ENCODE measurements at places on chromosomes 3 and 15. TPM values are rescaled to one million over a fixed set of nuclear protein-coding genes. Genes with fewer than 3 reads are reported as not detected.

DNA sequence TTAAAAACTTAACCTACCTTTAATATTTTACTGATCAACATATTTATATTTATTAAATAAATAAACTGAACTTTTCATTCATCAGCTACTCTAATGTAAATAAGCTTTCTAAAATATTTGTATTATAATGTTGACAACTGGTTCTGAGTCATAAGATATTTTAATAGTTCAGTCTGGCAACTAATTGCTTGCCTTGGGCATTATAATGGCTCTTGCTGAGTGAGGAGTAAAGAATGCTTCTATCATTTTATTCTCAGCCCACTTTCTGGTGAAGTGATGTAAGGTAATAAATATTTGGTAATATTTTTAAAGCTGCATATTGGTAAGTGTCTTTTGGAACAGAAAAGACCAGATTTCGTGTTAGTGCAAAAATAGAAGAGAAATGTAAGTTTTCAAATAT, 81.5 kb downstream of the DIPK2A start:
- H3K27me3 ChIP-seq = no peaks in the 10 kb centered on the region
- no peaks in the 10 kb centered on the region for H3K36me3 ChIP-seq
- no peak overlapping the region for H3K4me3 ChIP-seq

DNA sequence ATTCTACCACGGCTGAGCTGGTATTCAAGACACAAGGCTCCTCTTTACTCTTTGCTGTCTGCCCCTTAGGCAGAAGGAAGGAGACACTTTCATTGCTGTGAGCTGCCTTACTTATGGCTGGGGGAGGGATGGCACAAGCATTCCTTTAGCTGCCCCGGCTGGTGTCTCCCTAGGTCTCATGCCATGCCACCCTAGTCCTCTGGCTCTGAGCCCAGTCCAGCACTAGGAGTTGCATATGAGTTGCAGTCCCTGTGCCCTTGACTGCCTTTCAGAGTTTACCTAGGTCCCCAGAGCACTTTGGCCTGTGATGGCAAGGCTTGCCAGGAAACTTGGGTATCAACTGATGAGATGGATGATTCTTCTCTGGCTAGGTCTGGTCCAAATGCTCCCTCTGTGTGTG, 296.4 kb downstream of the RBMS3 start:
- no peaks in the 10 kb centered on the region for H3K36me3 ChIP-seq
- H3K27ac ChIP-seq = no peak overlapping the region
- DNase-seq = no peak
- no peak overlapping the region for H3K4me3 ChIP-seq

DNA sequence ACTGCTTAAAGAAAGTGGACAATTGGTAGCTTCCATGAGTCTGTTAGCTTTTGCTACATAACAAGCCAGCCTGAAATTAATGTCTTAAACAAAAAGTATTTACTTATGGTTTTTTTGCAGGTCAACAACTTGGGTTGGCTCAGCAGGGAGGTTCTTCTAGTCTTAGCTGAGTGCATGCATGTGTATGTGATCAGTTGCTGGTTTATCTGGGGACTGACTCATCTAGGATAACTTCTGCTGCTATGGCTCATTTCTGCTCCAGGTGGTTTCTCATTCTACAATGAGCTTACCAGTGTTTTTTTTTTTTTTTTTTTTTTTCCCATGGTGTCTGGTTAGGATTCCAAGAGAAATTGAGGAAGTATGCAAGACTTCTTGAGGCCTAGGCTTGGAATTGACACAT, 244.7 kb downstream of the NSUN3 start:
- no peak for DNase-seq
- H3K27ac ChIP-seq = no peak overlapping the region
- H3K4me3 ChIP-seq = no peak overlapping the region

GRCh38 chr15:78104566-78105475, 12.5 kb downstream of the SH2D7 start:
- no peak for DNase-seq
- no peak overlapping the region for H3K4me3 ChIP-seq
- no peak overlapping the region for H3K27ac ChIP-seq
- H3K36me3 ChIP-seq = no peaks in the 10 kb centered on the region
- no peaks in the 10 kb centered on the region for H3K27me3 ChIP-seq

- no peak for DNase-seq
- H3K4me3 ChIP-seq = no peak overlapping the region
- H3K27me3 ChIP-seq = no peaks in the 10 kb centered on the region
- H3K4me1 ChIP-seq = no peaks in the 10 kb centered on the region
Observed at GRCh38 chr3:73653877-73654276, 29.1 kb upstream of the PDZRN3 start.

- no peaks in the 10 kb centered on the region for H3K27me3 ChIP-seq
- H3K27ac ChIP-seq = no peak overlapping the region
- no peak for DNase-seq
- H3K4me1 ChIP-seq = peaks cover 8% of the 10 kb centered on the region
- no peaks in the 10 kb centered on the region for H3K36me3 ChIP-seq
Observed at GRCh38 chr3:171768281-171768900, 41.9 kb downstream of the PLD1 start.

DNA sequence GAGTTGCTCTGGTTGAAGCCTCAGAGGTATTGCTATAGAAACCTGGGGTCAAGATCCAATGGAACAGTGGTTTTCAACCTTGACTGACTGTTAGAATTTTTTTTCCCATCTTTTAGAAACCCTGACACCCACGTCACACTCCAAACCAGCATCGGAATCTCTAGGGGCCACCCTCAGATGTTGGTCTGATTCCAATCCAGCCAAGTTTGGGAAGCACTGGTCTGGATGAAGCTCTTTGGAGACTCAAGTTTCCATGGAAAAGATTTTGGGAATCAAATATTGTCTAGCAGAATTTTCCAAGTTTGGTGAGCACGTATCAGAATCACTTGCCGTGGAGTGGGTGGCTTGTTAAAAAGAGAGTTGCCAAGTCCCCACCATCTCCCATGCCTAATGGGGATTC, 103.8 kb downstream of the THSD4 start:
- H3K27ac ChIP-seq = no peak overlapping the region
- no peaks in the 10 kb centered on the region for H3K27me3 ChIP-seq
- no peak overlapping the region for H3K4me3 ChIP-seq
- H3K4me1 ChIP-seq = no peaks in the 10 kb centered on the region
- no peaks in the 10 kb centered on the region for H3K36me3 ChIP-seq
- DNase-seq = no peak

- no peaks in the 10 kb centered on the region for H3K4me1 ChIP-seq
- DNase-seq = no peak
- H3K4me3 ChIP-seq = no peak overlapping the region
Observed at GRCh38 chr3:36891701-36892160, 53.1 kb downstream of the TRANK1 start.

DNA sequence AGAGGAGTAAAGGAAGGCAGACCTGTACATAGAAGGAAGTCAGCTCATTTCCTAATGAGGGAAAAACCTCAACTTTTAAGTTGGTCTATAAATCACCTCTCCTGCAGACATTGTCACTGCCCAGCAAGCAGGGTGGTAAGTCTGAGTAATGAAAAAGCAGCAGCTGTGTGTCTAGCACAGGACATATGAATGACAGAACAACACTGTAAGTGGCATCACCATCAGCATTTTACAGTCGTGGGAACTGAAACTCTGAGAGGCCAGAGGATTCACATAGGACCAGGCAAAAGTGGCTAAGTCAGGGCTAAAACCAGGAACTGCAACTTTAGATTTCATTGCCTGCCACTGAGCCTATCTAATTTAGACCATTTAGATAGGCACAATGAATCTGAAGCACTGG, 235.6 kb downstream of the CLSTN2 start:
- no peaks in the 10 kb centered on the region for H3K4me1 ChIP-seq
- H3K36me3 ChIP-seq = no peaks in the 10 kb centered on the region
- H3K4me3 ChIP-seq = no peak overlapping the region
- no peak overlapping the region for H3K27ac ChIP-seq

DNA sequence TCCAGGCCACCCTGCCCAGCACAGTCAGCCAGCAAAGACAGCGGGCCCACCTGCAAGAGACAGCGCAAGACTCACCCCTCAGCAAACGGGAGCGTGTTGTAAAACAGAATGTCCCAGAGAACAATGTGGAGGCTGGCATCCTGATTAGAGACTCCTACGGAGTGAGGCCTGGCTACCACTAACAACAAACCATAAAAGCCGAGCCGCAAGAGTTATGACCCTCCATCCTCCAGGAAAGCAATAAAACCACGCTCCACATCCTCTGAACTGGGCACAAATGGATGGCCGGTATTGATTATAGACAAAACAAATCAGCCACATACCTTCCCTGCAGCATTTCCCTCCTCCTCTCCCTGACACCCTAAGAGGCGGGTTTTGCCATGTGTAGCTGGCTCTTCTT, 75.8 kb upstream of the LIPC start:
- DNase-seq = no peak
- H3K36me3 ChIP-seq = no peaks in the 10 kb centered on the region
- H3K27ac ChIP-seq = no peak overlapping the region
- H3K4me3 ChIP-seq = no peak overlapping the region
- peaks cover 8% of the 10 kb centered on the region for H3K4me1 ChIP-seq

Gene ATP1B3
- total RNA-seq = 69.7 TPM

Gene ITIH1
- not detected for total RNA-seq

Gene JMJD7
- total RNA-seq = 6.5 TPM

Gene PTH1R
- total RNA-seq = not detected

Gene POPDC2
- total RNA-seq = 3.5 TPM

All from PC-9 (cell line).